Hepatocyte (in vitro differentiated cells): ENCODE measurements at places on chromosomes 3 and 15.

GRCh38 chr15:90949979-90950675 is 4.6 kb upstream of the RCCD1 start:
- DNase-seq, result no peak

DNA sequence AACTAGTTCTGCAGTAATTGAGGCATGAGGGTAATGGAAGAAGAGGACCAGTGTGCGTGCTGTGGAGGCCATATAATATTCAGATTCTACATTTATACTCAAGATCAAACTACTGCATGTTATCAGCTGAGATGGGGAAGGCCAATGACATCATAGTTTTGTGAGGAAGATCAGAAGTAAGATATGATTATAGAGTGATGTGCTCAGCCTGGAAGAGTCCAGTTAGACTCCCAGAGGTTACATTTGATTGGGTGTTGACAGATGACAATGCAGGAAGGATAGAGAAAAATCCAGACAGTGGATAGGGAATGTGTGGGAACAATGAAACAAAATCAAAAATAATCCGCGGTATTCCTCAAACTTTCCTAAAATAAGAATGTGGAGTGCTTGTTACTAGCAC is 35.4 kb downstream of the GOLIM4 start:
- DNase-seq, result no peak

GRCh38 chr3:69675786-69676530 is 63.3 kb upstream of the MITF start:
- no peak for DNase-seq

GRCh38 chr15:93331545-93332167 is 242.6 kb upstream of the RGMA start:
- DNase-seq, result peak; percentile 31

- no peak for DNase-seq
Measured at GRCh38 chr15:48643776-48644466, 1.6 kb downstream of the FBN1 start.

- no peak for DNase-seq
Measured at GRCh38 chr15:58014040-58014439, 51.5 kb downstream of the ALDH1A2 start.

DNA sequence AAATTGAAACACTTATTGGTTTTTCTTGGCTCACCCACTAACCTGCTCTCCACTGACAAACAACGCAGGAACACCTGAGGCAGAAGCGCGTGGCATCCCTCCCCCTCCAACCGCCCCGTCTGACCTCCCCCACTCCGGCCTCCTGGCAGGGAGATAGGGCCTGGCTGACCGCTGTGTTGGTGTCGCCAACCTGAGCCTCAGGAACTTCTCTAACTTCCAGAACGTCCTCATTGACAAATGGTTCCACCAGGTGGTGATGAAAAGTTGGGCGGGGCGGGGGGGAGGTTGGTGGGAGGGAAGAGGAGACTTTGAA is 22.8 kb downstream of the IL17RD start:
- DNase-seq, result no peak

- no peak for DNase-seq
Measured at GRCh38 chr3:149604125-149604875, 53.5 kb downstream of the WWTR1 start.

DNA sequence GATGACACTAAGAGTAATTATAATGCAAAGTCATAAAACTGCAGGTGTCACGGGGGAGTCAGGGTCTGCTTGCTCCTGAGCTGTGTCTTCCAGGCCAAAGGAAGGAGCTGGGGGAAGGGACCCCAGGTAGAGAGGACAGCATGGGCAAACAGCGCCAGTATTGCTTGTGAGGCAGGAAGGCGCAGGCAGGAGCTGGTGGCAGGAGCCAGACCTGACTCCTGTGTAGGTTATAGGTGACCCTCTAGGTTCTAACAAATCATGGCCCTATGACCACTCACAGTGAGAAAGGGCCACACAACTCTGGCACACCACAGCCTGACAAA is 1.9 kb downstream of the CISH start:
- DNase-seq, result no peak

GRCh38 chr3:114861666-114862065 is 285.4 kb downstream of the ZBTB20 start:
- DNase-seq, result no peak

DNA sequence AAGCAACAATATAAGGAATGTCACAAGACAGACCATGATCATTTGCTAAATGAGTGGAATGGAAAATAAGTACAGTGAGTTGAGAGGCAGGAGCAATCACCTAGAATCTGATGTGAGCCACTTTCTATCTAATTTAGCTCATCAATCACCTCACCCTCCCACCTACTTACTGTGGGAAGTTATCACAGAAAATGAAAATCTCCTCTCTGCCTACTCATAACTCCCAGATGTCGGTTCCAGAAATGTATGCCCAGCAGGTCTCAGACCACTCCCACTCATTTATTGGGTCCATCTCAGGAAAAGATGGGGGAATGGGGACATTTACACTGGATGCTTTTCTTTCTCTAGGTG is 270.9 kb downstream of the FHIT start:
- DNase-seq, result no peak

DNA sequence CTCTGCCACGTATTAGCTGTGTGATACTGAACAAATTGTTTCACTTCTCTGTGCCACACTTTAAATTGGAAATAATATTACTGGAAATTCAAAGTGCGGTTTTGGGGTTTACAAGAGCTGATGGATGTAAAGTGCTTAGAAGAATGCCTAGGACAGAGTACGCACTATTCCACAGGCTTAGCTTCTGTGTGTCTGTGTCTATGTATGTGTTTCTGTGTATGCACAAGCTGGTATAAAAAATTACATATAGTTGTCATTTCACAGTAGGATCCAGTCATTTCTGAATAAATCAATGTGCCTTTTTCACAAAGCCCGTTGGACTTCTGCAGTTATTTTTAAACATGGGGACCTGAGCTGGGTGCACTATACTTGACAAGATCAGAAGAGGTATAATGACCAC is 370.4 kb downstream of the TUSC7 start:
- DNase-seq, result no peak

DNA sequence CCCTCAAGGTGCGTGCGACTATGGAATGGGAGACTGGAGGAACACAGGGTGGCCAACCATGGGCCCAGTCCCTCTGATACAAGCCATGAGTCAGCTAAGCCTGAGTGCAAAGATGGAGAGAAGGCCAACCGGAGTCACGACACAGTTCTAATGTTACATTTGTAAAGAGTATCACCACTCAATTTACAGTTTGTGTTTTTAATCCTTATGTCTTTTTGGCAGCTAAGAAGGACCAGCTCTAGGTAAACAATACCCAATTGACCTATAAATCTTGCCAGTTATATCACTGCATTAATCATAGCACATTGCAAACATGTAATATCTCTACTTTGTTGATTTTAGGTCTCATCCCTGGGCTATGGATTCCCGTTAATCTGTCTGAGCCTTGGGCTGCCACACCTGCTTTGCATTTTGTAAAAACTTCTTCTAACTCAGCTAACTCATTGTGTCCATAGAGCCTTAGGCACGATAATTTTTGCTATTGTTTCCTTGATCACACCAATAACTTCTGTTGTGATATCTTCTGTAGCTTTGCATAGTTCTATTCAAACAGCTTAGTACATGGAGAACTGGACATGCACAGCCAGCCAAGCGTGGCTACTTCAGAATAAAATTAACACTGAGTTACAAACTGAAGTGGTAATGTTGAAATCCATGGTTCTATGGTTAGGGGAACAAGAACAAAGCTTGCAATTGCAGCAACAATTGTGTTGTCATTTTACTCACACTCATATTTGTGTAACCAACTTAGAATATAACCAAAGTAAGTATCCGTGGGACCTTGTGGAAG is 50.3 kb downstream of the LSM3 start:
- DNase-seq, result no peak

DNA sequence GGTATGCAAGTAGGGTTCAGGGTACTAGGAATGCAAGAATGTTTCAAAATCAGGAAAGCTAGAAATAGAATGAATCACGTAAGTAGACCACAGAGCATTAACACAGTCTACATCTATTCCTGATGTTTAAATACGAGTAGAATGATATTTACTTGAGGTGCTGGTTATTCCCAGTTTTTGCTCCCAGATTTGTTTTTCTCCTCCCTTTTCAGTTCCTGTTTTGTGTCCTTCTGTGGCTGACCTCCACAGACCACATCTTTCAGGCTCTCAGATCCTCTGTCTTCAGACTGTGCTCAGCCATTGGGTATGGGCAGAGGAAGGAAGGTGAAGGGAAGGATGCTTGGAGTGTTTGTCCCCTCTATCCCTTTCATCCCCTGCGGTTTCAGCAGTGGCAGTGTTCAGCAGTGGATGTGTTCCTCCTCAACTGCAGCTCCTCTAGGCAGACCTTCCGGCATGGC is 276.6 kb downstream of the ZNF621 start:
- no peak for DNase-seq

- no peak for DNase-seq
Measured at GRCh38 chr3:79392479-79392878, 375.3 kb downstream of the ROBO1 start.

- no peak for DNase-seq
Measured at GRCh38 chr15:63506537-63507035, 2.2 kb downstream of the USP3 start.

DNA sequence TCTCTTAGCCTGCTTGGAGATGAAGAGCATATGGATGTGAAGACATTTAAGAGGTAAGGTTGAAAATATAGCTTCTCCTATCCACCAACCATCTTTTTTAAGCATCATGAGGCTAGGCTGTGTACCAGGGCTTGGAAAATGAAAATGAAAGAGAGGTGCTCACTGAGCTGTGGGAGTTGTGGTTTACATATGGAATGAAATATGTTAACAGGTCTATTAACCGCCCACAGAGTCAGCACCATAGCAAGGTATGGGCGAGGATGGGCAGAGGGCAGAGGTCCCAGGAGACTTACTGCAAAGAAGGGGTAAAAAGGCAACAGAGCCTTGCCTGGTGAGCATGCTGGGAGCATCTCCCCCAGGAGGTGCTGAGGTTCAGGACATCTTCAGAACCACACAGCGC is 273.1 kb downstream of the GABRG3 start:
- no peak for DNase-seq

GRCh38 chr3:135865085-135865484 is 100.4 kb upstream of the PPP2R3A start:
- no peak for DNase-seq

- no peak for DNase-seq
Measured at GRCh38 chr3:123371859-123372685, 76.8 kb downstream of the ADCY5 start.

DNA sequence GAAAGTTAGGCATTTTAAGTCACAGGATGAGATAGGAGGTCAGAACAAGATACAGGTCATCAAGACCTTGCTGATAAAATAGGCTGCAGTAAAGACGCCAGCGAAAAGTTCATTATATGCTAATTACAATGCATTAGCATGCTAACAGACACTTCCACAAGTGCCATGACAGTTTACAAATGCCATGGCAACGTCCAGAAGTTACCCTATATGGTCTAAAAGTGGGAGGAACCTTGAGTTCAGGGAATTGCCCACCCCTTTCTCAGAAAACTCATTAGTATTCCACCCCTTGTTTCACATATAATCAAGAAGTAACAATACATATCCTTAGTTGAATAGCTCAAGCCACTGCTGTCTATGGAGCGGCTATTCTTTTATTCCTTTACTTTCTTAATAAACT is 92.7 kb upstream of the PLXND1 start:
- DNase-seq, result no peak

DNA sequence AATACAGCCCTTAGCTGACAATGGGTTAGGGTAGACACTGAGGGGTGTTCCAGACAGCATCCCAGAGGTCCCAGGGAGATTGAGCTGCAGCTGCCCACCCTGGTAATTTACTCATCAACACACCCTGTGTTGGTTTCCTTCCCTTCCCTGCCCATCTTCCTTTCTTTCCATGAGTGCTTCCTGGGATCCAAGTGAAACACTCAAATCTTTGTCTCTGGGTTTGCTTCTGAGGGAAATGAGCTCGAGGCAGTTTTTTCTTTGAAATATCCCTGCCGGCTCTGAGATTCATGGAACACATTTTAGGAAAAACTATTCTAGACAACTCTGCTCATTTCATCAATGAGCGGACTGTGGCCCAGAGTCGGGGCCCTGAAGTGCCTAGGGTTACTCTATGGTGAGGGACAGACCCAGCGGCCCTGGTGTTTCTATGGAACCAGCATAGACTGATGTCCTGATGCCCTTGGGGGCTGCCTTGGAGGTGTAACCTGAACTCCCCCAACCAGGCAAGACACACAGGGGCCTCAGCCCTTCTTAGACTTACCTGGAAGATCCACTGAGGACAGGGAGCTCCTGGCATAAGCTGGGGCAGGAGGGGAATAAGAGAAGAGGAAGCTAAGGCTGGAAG is 14.9 kb upstream of the CSRNP1 start:
- no peak for DNase-seq

- no peak for DNase-seq
Measured at GRCh38 chr3:64426551-64426950, 201.3 kb upstream of the PRICKLE2 start.

DNA sequence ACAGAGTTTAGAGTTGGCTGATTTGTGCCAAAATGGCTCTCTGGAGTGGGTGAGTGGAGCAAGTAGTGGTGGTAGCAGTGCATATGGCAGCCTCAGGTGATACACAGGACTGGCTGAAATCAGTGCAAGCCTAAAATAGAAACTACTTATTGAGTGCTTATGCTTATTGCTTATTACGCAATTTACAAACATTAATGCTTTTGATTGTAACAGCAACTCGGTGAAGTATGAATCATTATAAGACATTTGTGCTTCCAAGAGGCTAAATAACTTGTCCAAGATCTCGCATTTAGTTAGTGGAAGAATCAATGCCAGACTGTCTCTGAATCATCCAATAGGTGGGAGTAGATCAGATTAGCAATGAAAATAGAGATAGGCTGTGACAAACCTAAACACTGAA is 353.8 kb downstream of the NAALADL2 start:
- DNase-seq, result no peak

- no peak for DNase-seq
Measured at GRCh38 chr3:186705882-186706780, 11.0 kb upstream of the KNG1 start.

- DNase-seq, result no peak
Measured at GRCh38 chr15:90879730-90880366, 4.5 kb upstream of the FES start.

GRCh38 chr3:196287090-196287439 is 461 bp downstream of the PCYT1A start:
- peak; percentile 51 for DNase-seq

DNA sequence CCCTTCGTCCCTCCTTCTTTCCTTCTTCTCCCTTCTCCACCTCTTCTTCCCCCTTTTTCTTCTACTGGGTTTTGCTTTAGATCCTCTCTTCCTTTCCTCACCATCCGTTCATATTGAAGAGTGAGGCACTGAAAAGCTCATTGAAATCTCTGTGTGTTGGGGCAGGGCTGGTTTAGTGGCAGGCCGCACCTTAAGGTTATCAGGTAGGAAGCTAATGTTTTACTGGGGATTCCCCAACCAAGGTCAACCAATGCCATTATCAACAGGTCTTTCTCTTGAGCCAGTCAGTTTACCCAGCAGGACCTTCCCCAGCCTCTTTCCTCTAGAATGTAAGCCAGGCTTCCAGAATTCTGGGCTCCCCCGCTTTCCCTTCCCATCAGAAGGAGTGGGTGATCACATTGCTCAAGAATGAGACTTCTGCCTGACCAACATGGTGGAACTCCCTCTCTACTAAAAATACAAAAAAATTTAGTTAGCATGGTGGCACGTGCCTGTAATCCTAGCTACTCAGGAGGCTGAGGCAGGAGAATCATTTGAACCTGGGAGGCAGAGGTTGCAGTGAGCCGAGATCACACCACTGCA is 11.5 kb upstream of the VPS8 start:
- peak; percentile 56 for DNase-seq

- DNase-seq, result no peak
Measured at GRCh38 chr15:88849376-88850072, 45.8 kb downstream of the HAPLN3 start.
